ENCODE measurements at places on chromosomes 3 and 15.

DNA sequence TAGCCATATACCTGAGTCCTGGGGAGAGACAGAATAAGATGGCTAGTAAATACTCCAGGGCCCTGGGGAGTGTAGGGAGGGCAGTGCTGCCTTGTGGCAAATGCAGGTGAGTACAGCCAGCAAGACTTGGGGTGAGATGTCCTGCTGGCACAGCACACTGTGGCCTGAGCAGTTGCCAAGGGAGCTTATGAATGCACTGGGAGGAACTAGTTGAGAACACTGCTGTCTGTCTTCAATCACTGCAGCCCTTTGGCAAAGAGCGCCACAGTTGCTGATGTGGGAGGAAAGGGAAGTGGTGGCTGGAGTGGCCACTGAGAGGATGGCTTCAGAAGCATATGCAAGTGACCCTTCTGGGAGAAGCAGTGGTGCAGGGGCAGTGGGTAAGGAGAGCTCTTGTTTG lies 264.6 kb downstream of the RORA start:
- peak; percentile 70 for DNase-seq

- no peak for DNase-seq
Observed at GRCh38 chr3:188796122-188796631, 375.6 kb upstream of the TPRG1 start.

GRCh38 chr3:112002096-112002971 lies 3.6 kb downstream of the TAGLN3 start:
- no peak for DNase-seq

GRCh38 chr3:139764936-139765335 lies 87.2 kb upstream of the NMNAT3 start:
- DNase-seq = no peak

GRCh38 chr15:81091889-81092558 lies 42.0 kb upstream of the CFAP161 start:
- DNase-seq = no peak

DNA sequence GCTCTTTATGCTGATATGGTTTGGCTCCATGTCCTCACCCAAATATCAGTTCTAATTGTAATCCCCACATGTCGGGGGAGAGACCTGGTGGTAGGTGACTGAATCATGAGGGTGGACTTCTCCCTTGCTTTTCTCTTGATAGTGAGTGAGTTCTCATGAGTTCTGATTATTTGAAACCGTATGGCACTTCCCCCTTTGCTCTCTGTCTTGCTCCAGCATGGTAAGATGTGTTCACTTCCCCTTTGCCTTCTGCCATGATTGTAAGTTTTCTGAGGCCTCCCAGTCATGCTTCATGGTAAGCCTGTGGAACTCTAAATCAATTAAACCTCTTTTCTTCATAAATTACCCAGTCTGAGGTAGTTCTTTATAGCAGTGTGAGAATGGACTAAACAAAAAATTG lies 107.6 kb downstream of the IMPG2 start:
- no peak for DNase-seq

DNA sequence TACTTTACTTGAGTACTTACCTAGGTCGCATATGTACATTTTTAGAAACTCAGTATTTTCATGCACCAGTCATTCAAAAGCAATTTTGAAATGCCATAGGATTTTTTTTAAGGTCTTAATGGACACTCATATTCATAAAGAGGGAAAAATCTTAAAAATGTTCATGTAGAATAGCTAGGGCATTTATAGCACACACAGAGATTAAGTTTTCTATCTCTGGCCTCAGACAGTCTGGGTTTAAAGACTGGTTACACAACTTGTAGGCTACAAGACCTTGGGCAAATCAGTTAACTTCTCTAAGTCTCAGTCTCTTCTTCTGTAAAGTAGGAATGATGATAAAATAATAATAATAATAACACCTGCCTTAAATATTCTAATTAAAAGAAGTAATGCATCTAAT lies 48.5 kb upstream of the UBP1 start:
- no peak for DNase-seq

- DNase-seq = peak; percentile 64
Observed at GRCh38 chr3:42665050-42665878, 11.8 kb downstream of the ZBTB47 start.

- no peak for DNase-seq
Observed at GRCh38 chr3:38457111-38458003, 3.7 kb downstream of the ACVR2B start.

GRCh38 chr3:2869905-2870304 lies 240.3 kb downstream of the IL5RA start:
- DNase-seq = no peak

DNA sequence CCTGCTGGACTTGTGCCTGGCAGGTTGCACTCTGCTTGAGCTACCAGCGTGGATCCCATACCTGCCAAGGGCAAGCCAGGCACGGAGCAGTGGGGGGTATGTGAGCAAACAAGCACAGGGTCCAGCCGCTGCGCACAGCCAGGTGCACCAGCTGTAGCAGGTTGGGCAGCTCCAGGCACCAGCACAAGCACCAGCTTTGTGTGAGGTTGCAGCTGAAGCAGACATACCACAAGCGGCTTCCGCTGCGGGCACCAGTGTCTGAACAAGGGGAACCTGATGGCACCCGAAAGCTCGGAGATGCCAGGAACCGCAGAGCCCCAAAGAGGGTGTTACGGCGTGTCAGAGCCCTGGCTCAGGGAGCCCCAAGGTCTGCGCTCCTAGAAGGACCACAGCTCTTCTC lies 472.7 kb upstream of the ARL6 start:
- no peak for DNase-seq

DNA sequence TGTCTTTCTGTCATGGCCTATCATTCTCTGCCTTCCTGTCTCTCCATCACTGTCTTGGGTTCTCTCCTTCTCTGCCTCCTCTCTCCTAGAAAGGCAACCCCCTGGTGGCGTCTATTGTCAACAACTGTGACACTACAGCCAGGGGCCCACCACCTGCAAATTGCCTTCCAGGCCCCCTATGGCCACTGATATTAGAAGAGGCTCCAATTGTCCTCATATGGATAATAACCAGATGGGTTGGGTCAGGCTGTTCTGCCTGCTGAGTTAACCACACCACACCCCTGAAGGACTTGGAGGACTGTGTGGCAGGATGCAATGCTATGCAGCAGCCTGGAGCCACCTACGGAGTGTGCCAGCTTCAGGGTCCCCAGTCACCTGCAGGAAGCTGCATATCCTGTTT lies 665.0 kb downstream of the NTRK3 start:
- no peak for DNase-seq

DNA sequence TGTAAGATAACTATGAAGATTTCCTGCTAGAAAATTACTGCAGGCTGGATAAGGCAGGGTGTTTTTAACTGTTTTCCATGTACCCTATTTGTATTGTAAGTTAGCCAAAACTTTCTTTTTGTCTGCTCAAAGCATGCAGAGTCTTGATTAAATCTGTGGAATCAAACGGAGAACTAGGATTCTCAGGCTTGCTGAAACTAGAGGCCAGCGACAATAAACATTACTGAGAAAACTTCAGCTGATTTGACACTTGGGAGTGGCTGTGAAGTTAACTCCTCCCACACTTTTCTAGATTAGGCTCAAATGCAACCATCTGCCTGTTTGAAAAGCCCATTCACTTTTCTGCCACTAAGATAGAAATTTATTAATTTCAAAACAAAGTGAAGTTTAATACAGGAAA lies 153.2 kb upstream of the FRMD4B start:
- no peak for DNase-seq

DNA sequence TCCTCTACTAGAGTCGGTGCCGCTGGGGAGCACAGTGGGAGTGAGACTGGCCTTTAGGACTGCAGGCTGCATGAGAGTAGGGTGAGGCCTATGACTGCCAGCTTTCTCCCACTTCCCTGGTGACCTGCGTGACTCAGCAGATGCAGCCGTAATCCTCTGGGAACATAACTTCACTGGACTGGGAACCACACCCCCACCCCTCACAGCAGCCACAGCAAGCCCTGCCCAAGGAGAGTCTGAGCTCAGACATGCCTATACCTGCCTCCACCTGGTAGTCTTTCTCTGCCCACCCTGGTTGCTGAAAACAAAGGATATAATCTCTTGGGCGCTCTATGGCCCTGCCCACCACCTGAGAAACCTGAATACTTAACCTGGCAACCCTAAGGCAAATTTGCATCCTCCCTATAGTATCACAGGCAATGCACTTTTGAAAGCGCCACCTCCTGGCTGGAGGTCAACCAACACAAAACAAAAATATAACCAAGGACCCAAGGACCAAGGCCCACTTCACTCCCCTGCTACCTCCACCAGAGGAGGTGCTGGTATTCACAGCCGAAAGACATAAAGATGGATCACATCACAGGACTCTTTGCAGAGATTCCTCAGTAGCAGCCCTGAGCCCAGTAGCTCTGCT lies 308.9 kb downstream of the CTNNB1 start:
- DNase-seq = no peak

DNA sequence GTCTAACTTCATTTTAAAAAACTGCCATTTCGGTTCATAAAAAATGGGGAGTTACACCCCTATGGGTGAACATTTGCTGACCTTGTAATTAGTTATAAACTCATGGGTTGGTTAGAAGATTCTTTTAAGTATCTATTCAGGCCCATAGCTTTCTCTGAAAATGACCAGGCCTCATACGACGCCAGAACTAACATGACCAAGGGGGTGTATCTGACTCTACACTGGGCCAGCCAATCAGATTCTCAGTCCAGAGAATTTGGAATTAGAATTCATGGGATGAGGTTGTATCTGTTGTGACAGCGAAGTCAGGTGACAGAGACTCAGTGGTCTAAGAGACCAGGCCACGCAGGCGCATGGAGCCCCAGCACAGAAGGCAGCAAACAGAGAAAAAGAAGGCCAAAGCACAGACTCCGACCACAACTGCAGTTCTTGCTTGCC lies 981.4 kb downstream of the FHIT start:
- DNase-seq = no peak

- peak; percentile 53 for DNase-seq
Observed at GRCh38 chr15:31234815-31235214, 91.8 kb upstream of the KLF13 start.

DNA sequence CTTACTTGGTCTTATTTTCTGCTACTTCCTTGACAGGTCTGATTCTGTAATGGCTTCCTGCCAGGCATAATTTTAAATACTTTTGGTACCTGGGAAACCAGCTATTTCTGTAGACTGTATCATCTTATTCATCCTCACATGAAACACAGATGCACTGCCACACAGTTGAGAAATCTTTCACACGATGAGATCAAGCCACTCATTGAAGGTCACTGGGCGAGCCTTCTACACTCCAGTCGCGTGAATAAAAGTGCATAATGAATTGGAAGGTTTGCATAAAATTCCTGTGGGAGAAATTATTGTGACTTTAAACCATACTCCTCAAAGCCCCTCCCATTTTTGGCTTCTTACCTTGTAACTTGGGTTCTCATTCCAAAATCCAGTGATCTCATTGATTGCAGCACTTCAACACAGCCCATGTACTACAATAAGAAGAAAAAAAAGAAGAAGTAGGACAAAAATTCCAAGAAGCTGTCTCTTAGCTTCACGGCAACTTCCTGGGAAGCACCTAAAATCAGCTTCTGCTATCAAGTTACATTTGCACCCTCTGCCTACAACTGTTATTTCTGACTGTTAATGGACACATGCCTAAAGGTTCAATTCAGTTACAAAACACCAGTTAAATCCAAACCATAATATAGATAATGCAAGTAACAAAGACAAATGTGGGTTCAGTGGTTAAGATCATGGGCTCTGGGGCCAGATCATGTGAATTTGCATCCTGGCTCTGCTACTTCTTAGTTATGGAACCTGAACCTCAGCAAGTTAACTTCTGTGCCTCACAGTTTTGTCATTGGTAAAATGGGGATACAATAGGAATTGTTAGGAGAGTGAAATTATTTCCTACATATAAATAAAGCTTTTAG lies 39.0 kb downstream of the SHC4 start:
- DNase-seq = no peak

DNA sequence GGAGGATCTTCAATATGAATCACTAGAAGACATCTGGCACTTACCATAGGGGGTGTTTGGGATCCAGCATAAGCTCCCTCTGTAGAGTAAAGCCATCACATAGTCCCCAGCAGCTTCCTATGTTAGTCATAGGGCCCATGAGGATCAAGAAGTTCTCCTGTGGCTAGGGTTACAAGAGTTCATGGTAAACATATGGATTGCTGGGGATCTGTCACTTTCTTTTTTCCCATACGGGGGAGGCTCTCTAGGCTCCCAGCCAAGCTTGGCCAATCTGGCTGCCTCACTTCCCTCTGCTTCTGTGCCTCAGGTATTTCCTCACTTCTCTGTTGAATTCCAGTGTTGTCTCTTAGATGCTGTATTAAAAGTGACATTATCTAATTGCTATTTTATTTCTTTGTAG lies 597.9 kb downstream of the PDCD6IP start:
- DNase-seq = no peak

- DNase-seq = peak; percentile 86
Observed at GRCh38 chr3:48429317-48429959, 448 bp downstream of the PLXNB1 start.

GRCh38 chr15:59240036-59240435 lies 33.4 kb downstream of the LDHAL6B start:
- DNase-seq = no peak

Data from sigmoid colon (tissue), 7 donors.